ENCODE measurements at places on chromosomes 7 and 10.

DNA sequence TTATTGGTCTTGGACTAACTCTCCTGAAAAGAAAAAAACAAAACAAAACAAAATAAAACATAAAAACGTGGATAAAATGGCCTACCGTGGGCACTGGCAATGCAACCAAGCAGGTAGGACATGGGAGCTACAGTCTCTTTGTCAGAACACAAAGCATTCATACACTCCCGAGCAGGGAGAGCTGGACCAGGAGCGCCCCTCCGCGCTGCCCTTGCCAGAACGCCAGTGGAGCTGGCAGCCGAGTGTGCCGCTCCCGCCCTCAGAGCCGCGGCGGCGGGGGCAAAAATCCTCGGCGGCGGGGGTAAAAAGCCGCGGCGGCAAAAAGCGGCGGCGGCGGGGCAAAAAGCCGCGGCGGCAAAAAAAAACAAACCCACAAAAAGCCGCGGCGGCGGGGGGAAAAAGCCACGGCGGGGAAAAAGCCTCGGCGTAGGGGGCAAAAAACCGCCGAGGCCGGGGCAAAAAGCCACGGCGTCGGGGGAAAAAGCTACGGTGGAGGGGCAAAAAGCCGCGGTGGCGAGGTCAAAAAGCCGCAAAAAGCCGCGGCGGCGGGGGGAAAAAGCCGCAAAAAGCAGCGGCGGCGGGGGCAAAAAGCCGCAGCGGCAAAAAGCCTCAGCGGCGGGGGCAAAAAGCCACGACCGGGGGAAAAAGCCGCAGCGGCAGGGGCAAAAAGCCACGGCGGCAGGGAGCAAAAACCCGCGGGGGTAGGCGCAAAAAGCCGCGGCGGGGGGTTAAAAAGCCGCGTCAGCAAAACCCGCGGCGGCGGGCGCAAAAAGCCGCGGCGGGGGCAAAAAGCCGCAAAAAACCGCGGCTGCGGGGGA, 418.1 kb downstream of the ZNF716 start:
- no peaks in the 10 kb centered on the region for H3K4me1 ChIP-seq
- H3K4me3 ChIP-seq: no peak overlapping the region
- H3K27ac ChIP-seq: no peak overlapping the region
- peaks cover 6% of the 10 kb centered on the region for H3K27me3 ChIP-seq
- no peak for DNase-seq

DNA sequence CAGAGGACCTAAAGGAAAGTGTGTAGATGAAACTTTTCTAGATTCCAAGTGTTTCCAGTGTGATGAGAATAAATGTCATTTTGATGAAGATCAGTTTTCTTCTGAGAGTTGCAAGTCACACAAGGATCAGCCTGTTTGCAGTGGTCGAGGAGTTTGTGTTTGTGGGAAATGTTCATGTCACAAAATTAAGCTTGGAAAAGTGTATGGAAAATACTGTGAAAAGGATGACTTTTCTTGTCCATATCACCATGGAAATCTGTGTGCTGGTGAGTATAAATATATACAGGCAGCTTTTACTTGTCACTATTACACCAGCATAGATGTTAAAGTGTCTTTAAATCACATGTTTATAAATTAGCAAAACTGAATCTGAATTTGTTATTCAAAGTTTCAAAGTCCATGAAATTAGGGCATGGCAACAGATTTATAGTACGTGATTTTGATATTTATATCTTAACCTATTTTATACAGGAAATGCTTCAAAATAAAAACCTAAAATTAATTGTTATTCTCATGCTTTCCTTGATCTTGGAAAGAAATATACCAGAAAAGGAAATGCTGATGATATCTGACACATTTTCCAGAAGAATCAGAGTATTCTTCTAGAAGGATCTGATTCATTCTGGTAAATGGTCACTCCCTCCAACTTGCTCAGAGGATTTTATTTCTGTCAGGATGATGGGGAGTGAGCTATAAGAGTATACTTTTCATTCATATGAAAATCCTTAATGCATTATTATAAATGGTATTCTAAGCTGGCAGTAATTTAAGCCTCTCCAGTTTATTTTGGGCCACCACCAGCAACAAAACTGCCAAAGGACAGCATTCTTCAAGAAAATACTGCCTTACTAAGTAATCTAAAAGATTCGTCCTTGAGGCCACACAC, 71.4 kb downstream of the ITGB8 start:
- no peak overlapping the region for H3K4me3 ChIP-seq
- no peak overlapping the region for H3K27ac ChIP-seq
- H3K4me1 ChIP-seq: no peaks in the 10 kb centered on the region
- no peaks in the 10 kb centered on the region for H3K27me3 ChIP-seq

- H3K27ac ChIP-seq: no peak overlapping the region
- H3K4me3 ChIP-seq: no peak overlapping the region
- H3K27me3 ChIP-seq: no peaks in the 10 kb centered on the region
- no peaks in the 10 kb centered on the region for H3K4me1 ChIP-seq
- DNase-seq: no peak
- no peaks in the 10 kb centered on the region for H3K36me3 ChIP-seq
Measured at GRCh38 chr10:93485690-93486089, 3.6 kb upstream of the MYOF start.

DNA sequence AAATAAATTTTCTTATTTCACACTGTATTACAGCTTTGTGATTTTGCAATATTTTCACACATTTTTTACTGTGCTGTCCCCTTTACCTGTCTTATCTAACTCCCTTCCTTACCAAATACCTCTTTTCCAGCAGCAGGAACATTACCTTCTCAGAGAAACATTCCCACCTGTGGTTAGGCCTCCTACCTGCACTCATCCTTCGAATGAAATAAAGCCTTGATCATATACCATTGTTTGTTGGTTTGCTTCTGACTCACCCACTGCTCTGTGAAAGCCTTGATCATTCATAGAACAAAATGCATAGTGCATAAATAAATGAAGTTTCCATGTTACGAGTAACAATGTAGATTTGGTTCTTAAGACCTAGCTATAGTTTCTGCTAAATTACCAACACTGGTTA, 256.3 kb downstream of the ARL4A start:
- no peak overlapping the region for H3K4me3 ChIP-seq
- H3K4me1 ChIP-seq: no peaks in the 10 kb centered on the region
- H3K27ac ChIP-seq: no peak overlapping the region
- DNase-seq: no peak

Measured in ascending aorta (tissue), 2 donors.